CD4-positive, alpha-beta memory T cell (primary cell): ENCODE measurements at places on chromosomes 3 and 15. TPM values are rescaled to one million over a fixed set of nuclear protein-coding genes. Genes with fewer than 3 reads are reported as not detected.

The CCNB2 gene
- total RNA-seq, result not detected

The MB21D2 gene
- total RNA-seq, result 3.4 TPM

The A4GNT gene
- total RNA-seq, result not detected

The SMCO1 gene
- not detected for total RNA-seq

The ADAMTS9 gene
- not detected for total RNA-seq

The ITIH4 gene
- total RNA-seq, result 50.5 TPM

The LRRIQ4 gene
- not detected for total RNA-seq

The GMNC gene
- not detected for total RNA-seq

The STARD9 gene
- total RNA-seq, result 6.1 TPM

The GP9 gene
- total RNA-seq, result not detected

The SUSD5 gene
- not detected for total RNA-seq

The SPTSSB gene
- not detected for total RNA-seq

The SCN11A gene
- total RNA-seq, result 0.15 TPM

The ABHD10 gene
- 39.7 TPM for total RNA-seq

The CCR9 gene
- 4.0 TPM for total RNA-seq

The TRPC1 gene
- 8.8 TPM for total RNA-seq

The SAMMSON gene
- total RNA-seq, result not detected

The IREB2 gene
- 65.0 TPM for total RNA-seq

The CCDC51 gene
- total RNA-seq, result 5.1 TPM

The HACD2 gene
- total RNA-seq, result 29.5 TPM

The GPR171 gene
- 129 TPM for total RNA-seq

The ITPKA gene
- total RNA-seq, result 0.36 TPM

The KNG1 gene
- not detected for total RNA-seq

The CCR3 gene
- total RNA-seq, result 0.55 TPM

The MSL2 gene
- total RNA-seq, result 98.6 TPM

The CYP1A2 gene
- total RNA-seq, result not detected

The CCR1 gene
- 2.0 TPM for total RNA-seq

The PROK2 gene
- 0.20 TPM for total RNA-seq

The GOLGA8R gene
- 4.6 TPM for total RNA-seq

The SLC25A26 gene
- total RNA-seq, result 21.1 TPM

The INKA1 gene
- total RNA-seq, result 0.55 TPM

The SLC49A4 gene
- 7.6 TPM for total RNA-seq

The GOLGA6C gene
- total RNA-seq, result not detected

The WNT7A gene
- total RNA-seq, result 18.0 TPM

The MELTF gene
- 1.2 TPM for total RNA-seq

The NR1I2 gene
- 0.49 TPM for total RNA-seq

The RETNLB gene
- not detected for total RNA-seq

The CLDN18 gene
- total RNA-seq, result not detected

The NCEH1 gene
- total RNA-seq, result 5.1 TPM

The KNL1 gene
- total RNA-seq, result 1.2 TPM

The ACKR4 gene
- 0.17 TPM for total RNA-seq

The OPA1 gene
- total RNA-seq, result 51.5 TPM

The TIGIT gene
- 36.6 TPM for total RNA-seq

The TERC gene
- 15.7 TPM for total RNA-seq

The SLC12A1 gene
- not detected for total RNA-seq

The SLITRK3 gene
- total RNA-seq, result not detected

The NDN gene
- total RNA-seq, result 0.19 TPM

The GOLGA6B gene
- not detected for total RNA-seq
